ENCODE measurements at places on chromosomes 7 and 10.

DNA sequence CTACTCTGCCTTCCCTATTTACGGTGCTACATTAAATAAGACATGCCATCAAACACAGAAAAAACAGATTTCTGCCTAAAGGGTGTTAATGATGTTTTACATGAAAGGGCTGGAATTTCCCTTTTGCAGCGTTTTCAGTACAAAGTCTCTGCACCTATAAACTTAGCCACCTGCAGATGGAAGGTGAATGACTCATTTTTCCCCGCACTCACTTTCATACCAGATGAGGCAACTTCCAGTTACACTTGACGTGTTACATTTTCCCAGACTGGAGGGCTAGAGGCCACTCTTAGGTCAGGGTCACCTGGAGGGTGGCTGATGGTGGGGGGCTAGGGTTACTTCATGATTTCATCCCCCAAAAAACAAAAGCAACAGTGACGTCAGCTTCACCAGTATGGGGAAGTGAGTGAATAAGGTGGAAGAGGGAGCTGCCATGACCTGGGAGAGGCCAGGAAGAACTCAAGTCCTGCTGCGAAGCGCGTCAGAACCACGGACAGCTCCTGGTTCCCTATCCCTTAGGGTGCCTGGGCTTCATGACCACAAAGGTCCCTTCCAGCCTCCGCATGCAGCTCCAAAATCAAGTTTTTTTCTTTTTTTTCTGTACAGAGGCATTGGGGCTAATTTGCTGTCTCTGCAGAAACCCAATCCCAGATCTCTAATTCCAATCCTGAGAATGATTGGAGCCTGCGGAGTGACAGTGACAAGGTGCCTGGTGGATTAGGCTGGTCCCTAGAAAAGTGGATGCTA, 94.0 kb downstream of the ADARB2 start:
- DNase-seq, result no peak

DNA sequence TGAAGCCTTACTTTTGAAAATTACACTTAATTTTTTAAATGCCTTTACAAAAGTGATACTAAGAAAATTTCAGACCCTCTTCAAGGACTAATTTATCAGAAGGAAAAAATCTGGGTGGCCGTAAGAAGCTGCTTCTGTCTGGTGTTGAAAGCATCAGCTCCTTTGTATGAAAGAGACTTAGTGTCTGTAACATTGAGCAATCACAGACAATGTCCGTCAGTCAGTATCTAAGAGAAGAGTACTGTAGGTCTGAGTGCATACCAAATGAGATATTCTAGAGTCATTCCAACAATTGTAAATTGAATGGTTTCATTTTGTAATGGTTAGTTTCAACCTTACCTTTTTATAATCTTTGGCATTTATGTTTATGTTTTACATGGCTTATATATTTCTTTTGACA, 11.1 kb upstream of the MDFIC start:
- no peak for DNase-seq

- no peak for DNase-seq
Observed at GRCh38 chr7:39810204-39810642, 139.8 kb upstream of the CDK13 start.

DNA sequence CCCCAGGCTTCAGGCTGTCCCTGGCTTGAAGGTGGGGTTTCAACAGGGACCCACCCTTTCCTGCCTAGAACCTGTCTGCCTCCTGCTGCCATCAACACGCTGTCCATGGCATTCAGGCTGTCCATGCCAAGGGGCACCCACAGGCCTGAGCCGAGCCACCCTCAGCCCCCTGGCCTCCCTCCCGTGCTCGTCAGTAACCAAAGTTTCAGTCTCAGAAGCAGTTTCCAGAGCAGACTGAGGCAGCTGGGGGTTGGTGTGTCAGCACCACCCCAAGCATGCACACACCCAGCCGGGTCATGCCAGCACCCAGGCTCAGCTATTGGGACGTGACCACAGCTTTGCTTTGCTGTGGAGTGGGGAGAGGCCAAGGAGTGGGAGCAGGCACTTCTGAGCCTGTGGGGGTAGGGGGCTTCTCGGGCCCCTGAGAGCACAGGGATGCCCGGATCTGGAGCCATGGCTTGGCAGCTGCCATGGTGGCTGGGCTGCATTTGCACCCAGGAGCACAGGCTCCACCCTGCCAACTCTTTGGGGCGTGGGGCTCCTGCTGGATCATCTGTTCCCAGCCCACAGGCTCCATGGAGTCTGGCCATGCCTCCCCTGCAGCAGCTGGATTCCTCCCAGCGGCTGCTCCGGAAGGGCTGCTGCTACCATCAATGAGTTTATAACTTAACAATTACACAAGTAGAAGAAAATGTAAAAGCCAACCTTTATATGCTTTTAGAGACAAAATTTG, 314.5 kb upstream of the SEMA3C start:
- no peak for DNase-seq

DNA sequence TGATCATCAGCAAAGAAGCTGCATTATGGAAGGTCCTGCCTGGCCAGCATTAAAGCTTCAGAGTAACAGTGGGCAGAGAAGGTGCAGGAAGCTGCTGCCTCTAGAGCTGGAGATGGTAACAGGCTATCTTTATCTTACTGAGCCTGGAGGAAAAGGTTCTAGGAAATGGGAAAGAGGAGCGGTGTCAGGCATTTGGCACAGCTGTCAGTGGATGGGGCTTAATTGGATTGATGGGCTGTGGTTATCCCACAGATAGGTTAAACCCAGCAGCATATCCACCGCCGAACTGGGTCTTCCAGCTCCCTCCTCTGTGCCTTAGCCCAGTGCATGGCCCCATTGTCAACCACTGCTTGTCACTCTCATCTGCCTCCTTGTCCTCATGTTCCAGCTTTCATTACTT, 127.6 kb downstream of the CCNY start:
- no peak for DNase-seq

DNA sequence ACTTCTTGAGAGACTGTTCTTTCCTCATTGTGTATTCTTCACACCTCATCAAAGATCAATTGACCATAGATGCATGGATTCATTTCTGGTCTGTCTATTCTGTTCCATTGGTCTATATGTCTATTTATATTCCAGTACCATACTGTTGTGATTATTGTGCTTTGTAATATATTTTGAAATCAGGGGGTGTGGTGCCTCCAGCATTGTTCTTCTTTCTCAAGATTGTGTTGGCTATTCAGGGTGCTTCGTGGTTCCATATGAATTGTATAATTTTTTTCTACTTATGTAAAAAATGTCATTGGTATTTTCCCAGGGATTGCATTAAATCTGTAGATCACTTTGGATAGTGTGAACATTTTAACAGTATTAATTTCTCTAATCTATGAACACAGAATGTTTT, 106.5 kb downstream of the EPC1 start:
- no peak for DNase-seq

DNA sequence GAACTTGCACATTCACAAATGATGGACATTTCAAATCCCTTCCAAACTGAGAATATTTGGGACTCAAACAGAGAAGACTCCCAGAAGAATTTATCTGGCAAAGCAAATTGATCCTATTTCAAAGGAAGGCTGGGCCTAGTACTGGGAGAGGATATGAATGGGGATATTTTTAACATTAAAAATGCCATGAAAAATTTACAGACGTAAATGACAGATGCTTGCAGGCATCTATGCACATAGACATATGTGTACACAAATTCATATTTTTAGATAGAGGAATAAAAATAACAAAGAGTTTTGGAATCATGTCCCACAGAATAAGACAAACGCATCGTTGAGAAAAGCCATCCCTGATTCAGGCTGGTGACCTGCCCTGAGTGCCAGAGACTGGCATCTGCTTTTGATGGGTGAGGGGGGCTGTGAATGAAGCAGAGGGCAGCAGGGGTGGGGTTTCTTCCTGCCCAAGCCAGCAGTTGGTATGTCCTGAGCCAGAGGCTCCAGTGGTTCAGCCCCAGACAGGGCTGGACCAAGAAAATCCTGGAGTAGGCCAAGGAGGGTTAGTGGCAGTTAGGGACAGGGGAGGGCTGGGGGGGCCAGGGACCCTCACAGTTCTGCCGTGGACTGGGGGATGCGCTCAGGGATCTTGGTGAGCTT, 138.5 kb downstream of the SLIT1 start:
- DNase-seq, result no peak

GRCh38 chr7:96322847-96323461, 1.1 kb upstream of the SLC25A13 start:
- DNase-seq, result no peak

DNA sequence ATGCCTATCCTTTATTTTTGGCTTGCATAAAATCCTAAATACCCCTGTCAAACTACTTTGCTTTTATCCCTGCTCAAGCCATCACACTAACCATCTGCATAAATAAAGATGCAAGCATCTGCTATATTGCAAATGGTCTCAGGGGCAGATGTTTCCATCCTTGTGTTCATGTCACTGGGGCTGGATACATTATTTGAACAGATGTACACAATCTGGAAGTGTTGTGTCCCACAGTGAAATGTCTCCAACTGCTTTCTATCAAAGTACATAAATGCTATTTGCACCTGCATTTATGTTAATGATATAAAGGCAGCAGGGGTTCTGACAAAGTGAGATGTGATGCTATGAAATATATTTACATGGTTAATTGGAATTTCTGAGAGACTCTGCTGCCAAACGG, 163.1 kb downstream of the ZNF438 start:
- no peak for DNase-seq

DNA sequence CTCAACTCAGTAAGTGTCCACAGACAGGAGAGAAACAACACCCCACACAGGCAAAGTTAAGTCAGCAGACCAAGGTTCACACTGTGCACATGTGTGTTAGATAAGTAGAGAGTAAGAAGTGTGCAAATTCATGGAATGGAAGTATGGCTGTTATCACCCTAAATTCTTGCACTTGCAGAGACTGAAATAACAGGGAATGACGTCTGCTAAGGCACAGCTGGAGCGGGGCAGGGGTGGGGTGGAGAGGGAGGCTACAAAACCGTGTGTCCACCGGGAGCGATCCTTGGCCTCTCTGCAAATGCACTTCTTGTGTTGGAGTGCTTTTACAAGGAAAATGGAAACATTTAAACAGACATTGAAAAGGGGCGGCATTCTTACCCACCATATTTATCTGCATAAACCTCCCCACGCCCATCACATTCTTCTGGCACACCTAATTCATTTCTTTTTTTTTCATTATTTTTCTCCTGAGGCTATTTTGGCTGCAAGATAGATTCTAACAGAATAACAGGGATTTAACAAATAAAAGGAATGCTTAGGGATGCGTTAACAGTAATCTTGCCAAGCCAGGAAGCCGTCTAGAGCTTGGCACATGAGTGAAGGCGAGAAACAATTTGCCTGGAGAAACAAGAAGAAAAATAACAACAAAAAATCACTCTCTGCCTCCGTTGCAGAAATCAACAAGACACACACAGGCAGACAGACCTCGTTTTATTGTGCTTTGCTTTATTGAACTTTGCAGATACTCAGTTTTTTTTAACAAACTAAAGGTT, 30.1 kb downstream of the TNS3 start:
- DNase-seq, result no peak

DNA sequence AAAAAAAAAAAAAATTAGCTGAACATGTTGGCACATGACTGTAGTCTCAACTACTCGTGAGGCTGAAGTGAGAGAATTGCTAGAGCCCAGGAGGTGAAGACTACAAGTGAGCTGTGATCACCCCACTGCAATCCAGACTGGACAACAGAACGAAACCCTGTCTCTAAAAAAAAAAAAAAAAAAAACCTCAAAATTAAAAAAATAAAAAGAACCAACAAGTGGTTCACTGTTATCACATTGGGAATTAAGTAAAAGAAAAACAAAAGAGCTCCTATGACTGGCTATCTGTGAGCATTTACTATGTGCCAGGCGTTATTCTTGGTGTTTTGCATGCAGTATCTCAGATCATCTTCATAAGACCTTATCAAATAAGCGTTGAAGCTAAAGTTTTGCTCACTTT, 66.0 kb downstream of the ANLN start:
- DNase-seq, result no peak

DNA sequence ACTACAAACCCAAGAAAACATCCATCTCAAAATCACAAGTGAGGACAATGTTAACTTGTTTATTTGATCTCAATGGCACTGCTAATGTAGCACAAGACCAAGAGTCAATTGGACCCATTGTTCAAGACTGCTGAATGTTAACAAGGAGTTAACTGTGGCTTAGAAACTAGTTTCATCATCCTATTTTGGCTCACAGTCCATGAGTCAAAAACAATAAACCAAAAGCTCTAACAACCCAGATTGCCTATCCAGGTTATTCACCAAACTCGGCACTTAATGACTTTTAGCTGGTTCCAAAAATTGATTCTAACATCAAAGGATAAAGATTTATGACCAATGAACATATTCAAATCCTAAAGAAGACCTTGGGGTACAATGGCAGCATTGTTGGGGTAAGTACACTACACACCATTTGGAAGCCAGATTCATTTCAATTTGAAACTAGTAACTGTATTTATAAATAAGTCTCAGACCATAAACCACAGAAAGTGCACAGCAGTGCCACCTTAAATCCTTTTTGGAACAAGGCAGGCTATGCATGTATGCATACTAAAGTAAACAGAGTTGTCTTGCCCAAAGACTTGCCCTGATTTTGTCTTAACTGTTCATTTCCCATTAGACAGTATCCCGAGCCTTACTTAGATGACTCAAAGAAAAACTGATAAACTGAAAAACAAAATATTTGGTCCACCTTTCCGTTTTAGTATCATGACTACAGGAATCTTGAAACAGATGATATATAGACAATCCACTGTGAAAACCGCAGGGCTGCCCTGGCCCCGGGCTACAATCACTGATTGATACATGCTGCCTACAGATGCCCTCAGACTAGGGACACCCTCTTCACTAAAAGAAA, 84.5 kb downstream of the SRPK2 start:
- DNase-seq, result no peak

DNA sequence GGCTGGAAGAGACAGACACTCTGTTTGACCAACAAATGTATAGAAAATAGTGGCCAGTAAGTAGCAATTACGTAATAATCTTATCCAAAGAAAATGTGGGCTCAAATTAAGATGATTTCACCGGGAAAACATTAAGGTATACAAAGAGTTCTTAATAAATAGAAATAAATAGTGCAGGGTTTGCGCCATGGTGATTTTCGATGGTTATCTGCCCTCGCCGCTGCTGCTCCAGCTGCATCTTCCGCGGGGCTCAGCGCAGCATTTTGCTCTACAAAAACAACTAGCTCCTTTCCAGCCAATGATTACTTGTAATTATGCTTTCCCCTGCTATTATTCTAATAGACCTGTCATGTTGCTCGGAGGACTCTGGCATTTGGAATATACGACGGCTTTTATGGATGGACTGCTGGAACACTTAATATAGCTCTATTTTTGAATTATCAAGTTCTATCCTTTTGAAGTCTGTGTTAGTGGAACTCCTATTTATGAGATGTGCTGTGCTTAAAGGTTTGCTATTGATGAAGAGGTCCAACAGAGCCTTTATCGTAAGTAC, 103.8 kb downstream of the BUB3 start:
- no peak for DNase-seq

GRCh38 chr10:93746844-93747284, 10.9 kb upstream of the LGI1 start:
- peak; percentile 32 for DNase-seq

- no peak for DNase-seq
Observed at GRCh38 chr7:98283127-98283886, 1.8 kb downstream of the BRI3 start.

GRCh38 chr7:54355842-54356241, 186.3 kb upstream of the VSTM2A start:
- no peak for DNase-seq

- DNase-seq, result no peak
Observed at GRCh38 chr10:12041766-12042408, 722 bp downstream of the UPF2 start.

- DNase-seq, result no peak
Observed at GRCh38 chr10:3422282-3422681, 249.7 kb upstream of the PITRM1 start.
